ENCODE measurements at places on chromosomes 4 and X. TPM values are rescaled to one million over a fixed set of nuclear protein-coding genes. Genes with fewer than 3 reads are reported as not detected.
A peak's percentile ranks its signal among the peaks of the same experiment; 100 is the strongest.

DNA sequence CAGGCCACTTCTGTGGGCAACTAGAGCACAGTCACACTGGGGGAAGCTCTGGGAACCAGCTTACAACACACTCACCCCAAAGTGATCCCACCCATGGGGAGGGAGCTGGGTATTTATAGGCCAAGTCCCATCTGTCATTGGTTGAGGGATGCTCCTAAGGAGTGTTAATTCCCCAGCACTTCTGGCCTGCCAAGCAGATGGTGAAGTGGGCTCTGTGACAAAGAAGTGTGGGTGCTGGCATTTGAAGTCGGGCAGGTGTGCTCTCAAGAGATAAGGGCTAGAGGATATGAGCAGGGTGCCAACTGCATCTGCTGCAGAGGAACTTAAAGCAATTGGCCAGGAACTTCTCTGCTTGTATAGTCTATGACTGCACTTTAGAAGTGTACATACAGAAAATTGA is 30.9 kb downstream of the PTCHD1 start:
- DNase-seq = no peak

GRCh38 chr4:59127743-59128142 is 2017.6 kb upstream of the IGFBP7 start:
- no peak for DNase-seq

DNA sequence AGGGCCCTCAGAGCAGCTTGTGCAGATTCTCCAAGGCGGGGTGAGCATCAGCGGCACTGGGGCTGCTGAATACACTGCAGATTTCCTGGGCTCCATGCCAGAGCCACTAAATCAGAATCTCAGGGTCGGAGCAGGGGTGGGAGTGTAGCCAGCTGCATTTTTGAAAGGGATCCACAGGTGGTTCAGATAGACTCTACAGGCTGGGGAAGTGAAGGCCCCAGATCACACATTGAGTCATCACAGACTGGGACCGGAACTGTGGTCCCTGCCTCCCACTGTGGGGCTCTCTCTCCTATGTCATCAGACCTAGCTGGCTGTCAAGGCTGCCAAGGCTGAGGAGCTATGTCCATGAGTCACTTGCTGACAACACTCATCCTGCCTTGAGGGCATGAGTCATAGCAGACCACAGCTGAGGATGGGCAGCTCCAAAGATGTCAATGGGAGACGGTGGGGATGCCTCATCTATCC is 162.3 kb upstream of the MAMLD1 start:
- DNase-seq = no peak

DNA sequence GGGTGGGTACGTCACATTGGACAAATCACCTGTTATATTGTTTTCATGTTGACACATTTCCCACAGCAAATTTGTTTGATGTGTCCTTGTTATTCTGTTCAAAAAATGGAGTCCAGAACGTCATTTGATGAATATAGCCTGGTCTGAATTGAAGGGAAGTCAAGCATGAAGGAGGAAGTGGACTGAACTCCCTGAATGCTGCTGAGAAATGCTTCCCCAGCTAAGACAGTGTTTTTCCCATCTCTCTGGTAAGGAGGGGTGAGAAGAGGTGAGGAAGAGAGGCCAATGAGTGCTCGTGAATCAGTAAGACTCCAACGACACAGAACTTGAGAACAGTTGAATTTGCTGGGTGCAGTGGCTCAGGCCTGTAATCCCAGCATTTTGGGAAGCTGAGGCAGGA is 127.4 kb downstream of the RBM47 start:
- no peak for DNase-seq

DNA sequence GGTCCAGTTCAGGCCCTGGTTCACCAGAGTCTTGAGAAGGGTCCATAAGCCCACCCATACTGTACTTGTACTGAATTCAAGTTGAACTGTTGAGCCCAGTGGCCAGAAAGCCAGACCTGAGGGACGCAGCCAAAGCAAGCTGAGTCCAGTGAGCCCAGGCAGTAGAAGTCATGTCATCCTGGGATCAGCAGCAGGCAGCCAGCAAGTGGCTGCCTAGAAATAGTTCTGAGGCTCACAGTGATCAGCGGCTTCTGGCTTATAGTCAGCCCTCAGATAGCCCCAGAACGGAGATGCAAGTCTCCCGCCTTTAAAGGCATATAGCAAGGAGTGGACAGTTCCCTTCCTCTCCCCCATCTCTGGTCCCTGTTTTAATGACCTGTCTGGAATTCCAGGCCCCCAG is 347.1 kb downstream of the FBXW7 start:
- no peak for DNase-seq

GRCh38 chrX:155535866-155536265 is 76.9 kb downstream of the TMLHE start:
- no peak for DNase-seq

DNA sequence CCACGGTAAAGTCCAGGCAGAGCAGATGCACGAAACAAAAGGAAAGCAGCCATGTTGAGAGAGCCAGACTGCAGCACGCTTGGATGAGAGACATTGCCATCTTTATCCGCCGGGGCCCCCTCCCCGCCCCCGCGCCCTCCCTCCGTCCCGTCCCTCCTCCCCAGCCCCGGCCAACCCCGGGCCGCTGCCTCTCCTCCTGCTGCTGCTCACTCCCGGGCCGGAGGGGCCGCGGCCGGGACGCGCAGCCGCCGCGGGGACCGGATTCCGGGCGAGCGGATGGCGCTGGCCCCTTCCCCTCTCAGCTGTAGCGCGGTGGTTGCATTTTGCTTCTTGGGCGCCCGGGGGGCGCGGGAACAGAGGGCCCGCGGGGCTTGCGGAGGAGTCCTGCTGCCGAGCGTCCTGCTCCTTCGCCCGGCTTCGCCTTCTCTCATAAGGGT is 542 bp downstream of the RNF150 start:
- DNase-seq = no peak

- no peak for DNase-seq
Measured at GRCh38 chr4:184662236-184662635, 12.7 kb downstream of the PRIMPOL start.

DNA sequence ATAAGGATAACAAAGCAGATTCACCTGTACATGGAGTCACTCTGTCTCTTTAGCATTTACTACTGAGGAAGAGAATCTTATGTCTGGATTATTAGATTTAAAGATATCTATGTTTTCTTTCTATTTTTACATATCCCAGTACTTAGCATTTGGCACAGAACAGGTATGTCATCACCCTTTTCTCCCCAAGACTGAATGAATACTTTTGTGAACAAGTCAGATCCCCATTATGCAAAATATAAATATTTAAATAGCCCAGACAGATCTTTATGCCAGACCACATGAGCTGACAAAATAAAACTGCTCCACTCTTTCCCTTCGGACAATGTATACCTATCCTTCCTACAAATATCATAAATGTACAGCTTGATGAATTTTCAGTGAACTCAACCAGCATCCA is 94.5 kb downstream of the CASK start:
- DNase-seq = no peak

GRCh38 chrX:153922932-153923857 is 2.9 kb downstream of the ARHGAP4 start:
- DNase-seq = no peak

GRCh38 chrX:154403858-154404257 is 5.2 kb downstream of the DNASE1L1 start:
- no peak for DNase-seq

GRCh38 chr4:166293556-166293955 is 420.5 kb downstream of the TLL1 start:
- DNase-seq = no peak

DNA sequence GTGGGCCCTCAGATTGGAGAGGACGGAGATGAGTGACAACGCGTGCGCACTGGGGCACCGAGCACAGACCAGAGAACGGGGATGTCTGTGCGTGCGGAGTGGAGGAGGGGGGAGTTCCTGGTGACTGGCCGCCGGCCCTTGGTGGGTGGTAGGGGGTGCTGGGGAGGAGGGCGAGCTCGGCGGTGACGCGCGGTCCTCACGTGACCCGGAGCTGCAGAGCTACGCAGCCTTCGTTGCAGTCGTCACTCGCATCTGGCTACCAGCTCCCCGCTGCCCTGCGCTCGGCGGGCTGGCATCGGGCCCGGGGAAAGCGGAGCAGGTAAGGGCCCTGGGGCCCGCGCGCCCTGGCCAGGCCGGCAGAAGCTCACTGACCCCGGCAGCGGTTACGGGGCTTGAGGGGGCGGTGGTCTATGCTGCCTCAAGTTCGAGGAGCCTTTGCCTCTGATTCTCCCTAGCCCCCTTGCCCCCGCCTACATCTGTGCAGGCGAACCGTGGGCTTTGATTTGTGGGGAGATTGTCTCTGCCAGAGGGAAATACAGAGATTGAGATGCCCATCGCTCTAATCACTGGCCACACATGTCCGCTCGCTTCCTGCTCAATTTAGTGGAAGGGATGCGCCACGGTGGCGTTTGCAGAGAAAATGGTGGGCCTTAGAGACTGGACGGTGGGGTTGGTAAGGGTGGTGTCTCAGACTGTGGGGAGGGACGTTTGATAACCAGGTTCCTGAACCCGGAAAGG is at the start of gene ARMCX4:
ARMCX4 (plus strand) TSS at position 245 of the 738 bp plus-strand sequence. CDS start 3,134 bp downstream, outside the sequence.
- peak; percentile 15 for DNase-seq

GRCh38 chr4:123206016-123206415 is 190.6 kb upstream of the SPRY1 start:
- no peak for DNase-seq

DNA sequence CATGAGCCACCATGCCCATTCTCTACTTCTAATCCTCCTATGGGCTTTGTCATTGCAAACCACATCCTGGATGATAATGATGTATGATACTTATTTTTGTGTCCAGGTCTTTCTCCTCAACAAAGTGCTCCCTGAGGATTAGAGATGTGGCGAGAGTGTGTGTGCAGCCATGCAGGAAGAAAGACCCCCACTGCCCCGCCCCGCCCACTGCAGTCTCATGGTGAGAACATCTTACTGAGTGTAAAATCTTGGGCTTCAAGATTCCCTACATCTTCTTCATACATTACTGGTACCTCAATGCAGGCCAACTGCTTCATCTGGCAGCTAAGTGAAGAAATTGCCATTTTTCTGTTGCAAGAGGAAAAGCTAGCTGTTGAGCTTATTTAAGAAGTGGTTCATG is 25.9 kb upstream of the MAP3K15 start:
- no peak for DNase-seq

DNA sequence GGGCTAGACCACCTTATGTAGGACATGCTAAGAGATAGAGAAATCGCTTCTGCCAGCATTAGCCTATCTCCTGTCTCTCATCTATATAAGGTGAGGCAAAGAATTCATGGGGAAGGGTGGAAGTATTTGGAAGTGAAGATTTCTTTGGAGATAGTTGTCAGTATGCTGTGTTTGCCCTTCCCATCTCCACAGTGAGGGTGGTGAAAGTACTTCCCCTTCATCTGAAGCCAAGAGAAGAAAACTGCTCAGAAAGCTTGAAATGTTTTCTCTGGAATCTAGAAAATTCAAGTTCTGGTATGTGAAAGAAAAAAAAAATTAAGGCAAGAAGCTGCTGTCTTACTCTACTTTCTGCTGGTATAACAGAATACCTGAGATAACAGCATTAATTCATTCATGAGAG is 12.3 kb upstream of the ADH5 start:
- no peak for DNase-seq

GRCh38 chrX:43238461-43238945 is 417.6 kb upstream of the MAOA start:
- DNase-seq = no peak

DNA sequence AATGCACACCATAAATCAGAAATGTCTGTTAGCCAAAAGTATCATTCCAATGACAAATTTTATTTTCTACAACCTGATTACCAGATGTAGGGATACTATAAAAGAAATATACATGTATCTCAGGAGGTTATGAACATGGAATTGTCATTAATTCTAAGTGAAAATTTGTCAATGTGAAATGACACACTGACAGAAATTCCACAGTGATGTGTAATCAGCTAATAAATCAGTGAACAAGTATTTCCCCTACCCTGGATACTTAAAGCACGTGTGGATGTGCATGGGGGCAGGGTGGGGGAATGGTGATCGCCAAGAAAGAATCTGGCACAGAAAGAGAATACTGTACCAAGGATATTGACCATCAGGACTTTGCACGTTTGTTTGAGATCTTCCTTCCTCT is 123.6 kb downstream of the SH3RF1 start:
- no peak for DNase-seq

- no peak for DNase-seq
Measured at GRCh38 chrX:115173181-115173580, 16.0 kb upstream of the RBMXL3 start.

DNA sequence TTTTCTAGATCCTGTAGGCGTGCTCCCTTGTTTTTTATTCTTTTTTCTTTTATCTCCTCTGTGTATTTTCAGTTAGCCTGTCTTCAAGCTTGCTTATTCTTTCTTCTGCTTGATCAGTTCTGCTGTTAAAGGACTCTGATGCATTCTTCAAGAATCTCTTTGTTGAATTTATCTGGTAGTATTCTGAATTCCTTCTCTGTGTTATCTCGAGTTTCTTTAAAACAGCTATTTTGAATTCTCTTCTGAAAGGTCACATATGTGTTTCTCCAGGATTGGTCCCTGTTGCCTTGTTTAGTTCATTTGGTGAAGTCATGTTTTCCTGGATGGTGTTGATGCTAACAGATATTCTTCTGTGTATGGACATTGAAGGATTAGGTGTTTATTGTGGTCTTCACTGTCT is 15.3 kb downstream of the RAB33B start:
- no peak for DNase-seq

- no peak for DNase-seq
Measured at GRCh38 chrX:54089191-54089590, 44.9 kb upstream of the PHF8 start.

- no peak for DNase-seq
Measured at GRCh38 chr4:170247596-170247995, 157.8 kb upstream of the AADAT start.

DNA sequence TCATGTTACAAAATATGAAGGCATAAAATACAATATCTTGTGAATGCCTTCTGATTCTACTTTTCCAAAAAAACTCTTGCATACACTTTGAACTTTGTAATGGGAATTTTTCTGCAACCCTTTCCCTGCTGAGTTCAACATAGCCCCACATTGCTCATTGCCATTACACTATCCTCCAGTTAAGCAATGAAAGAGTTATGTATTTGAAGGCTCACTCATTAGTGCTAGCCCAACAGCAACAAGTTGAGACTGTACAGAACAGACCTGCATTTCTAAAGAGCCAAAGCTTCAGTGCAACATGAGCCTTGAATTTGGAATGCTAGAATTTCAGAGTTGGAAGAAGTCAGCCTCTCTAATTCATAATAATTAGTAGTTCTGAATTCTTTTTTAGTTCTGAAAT is 44.4 kb upstream of the STAG2 start:
- DNase-seq = no peak

The USP17L17 gene
- total RNA-seq = not detected

The HELT gene
- not detected for total RNA-seq

The AREG gene
- 15.0 TPM for total RNA-seq

The GLUD2 gene
- total RNA-seq = not detected

The RAB41 gene
- not detected for total RNA-seq

The UGT2A1 gene
- not detected for total RNA-seq

The DCAF8L2 gene
- total RNA-seq = not detected

The CITED1 gene
- 1.5 TPM for total RNA-seq

The MBTPS2 gene
- 4.1 TPM for total RNA-seq

The NLRP2B gene
- not detected for total RNA-seq

The CT47B1 gene
- total RNA-seq = not detected

The KLB gene
- total RNA-seq = 0.05 TPM

The TMEM35A gene
- not detected for total RNA-seq

The PABPC5 gene
- total RNA-seq = not detected

The PNMA6F gene
- total RNA-seq = not detected

Measured in T-helper 17 cell (primary cell).